ENCODE measurements at places on chromosomes 2 and 18.

GRCh38 chr18:48817021-48817461, 133.7 kb downstream of the SMAD7 start:
- DNase-seq = no peak

DNA sequence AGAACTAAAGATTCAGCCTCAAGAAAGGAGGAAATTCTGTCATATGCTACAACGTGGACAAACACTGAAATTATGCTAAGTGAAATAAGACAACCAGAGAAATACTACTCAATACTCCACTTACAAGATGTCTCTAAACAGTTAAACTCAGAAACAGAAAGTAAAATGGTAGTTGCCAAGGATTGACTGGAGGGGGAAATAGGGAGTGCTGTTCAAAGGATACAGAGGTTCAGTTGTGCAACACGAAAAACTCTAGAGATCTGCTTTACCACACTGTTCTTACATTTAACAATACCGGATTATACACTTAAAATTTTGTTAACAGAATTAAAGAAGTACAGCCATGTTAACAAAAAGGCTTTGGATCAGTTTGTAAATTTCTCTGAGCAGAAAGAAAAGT, 39.8 kb upstream of the C2orf15 start:
- DNase-seq = peak; percentile 43

DNA sequence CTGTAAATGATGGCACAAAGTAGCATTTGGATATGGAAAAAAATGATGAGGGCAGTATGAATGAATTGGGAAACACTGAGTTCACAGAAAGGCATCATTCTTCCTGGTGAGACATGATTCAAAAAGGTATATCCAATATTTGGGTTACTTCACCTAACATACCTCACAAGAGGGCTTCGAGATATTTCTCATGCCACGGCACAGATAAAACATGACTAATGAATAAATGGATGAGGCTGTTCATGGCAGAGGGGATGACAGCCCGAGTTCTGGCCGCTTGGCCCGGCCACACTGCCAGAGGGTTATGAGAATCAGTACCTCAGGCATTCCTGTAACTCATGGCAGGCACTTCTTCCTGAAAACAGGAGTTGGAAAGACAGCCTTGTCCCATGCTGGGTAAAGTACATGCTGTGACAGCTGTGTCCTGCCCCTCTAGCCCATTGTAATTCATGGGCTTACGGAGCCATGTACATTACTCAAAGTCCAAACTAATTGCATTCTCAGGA, 116.0 kb upstream of the ACVR1C start:
- no peak for DNase-seq

GRCh38 chr2:174824068-174824467, 59.8 kb upstream of the CHRNA1 start:
- no peak for DNase-seq

GRCh38 chr2:182372661-182373060, 54.2 kb downstream of the PDE1A start:
- no peak for DNase-seq

DNA sequence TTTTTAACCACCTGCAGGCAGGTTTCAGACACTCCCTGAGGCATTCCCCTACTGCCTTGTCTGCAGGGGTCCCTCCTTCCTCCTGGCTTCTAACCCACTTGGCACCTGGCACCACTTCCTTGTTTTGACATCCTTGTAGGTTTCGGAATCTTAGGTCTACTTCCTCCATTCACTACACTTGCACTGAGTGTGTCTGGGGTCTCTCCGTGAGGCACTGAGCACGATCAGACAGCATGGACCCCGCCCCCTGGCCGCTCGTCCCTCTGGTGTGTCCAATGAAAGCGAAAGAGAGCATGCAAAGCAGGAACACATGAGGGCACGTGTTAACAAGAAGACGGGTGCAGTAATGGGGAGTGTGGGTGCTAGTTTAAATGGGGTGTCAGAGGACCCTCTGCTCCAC, 63.8 kb downstream of the HAUS1 start:
- peak; percentile 33 for DNase-seq

- DNase-seq = peak; percentile 32
Measured at GRCh38 chr2:174633623-174633930, 36.0 kb upstream of the WIPF1 start.

DNA sequence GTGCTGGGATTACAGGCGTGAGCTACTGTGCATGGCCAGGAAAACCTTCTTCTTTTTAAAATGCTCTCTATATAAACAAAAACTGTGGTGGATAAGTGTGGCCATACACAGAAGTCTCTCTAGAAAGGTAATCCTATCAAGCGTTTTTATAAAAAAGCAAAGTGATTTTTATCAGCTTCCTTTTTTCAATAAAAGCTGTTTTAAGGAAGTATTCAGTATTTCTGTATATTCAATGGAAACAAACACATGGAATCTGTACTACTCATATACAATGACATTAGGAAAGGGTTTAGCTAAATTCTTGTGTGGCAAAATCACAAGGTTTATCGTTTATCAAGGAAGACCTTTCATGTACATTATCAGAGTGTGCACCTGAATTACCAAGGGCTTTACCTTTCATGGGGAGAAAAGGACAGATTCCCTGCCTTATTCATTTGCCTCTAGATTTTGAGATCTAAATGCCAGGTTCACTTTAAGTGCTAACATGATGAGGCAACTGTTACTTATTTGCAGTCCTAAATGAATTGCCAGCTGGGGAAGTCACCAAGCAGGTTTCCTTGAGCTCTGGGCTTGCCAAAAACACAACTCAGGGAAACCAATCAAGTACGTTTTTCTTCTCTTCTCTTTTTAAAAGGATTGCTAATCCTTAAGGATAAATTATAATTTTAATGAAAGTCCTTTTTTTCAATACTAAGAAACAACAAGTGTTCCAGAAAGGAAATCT, 70.8 kb downstream of the RTN4 start:
- DNase-seq = peak; percentile 39

GRCh38 chr18:2197946-2198345, 373.4 kb downstream of the METTL4 start:
- DNase-seq = no peak

GRCh38 chr18:48893608-48894600, 56.9 kb downstream of the SMAD7 start:
- no peak for DNase-seq

DNA sequence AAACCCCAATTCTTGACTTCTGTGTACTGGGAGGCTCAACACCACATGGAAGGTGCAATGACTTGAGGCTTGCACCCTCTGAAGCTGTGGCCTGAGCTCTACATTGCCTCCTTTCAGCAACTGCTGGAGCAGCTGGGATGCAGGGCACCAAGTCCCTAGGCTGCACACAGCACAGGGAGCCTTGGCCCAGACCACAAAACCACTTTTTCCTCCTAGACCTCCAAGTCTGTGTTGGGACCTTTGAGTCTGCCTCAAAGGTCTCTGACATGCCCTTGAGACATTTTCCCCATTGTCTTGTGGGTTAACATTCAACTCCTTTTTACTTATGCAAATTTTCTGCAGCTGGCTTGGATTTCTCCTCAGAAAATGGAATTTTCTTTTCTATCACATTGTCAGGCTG, 62.6 kb upstream of the KCNE4 start:
- no peak for DNase-seq

DNA sequence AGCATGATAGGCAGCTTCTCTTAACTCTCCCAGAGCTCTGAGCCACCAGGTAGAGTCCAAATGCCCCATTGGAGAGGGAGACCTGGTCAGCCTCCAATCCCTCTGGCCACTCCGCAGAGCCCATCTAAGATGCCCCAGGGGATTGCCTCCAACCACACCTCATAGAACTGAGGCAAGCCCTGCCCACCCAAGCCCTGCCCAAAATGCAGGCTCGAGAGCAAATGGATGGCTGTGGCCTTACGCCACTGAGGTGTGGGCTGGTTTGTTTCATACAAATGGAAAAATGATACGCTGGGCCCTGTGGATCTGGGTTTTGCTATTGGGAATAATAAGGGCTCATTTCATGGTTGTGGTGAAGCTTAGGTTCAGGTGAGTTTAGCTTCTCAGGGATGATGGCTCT, 3.0 kb upstream of the TFCP2L1 start:
- no peak for DNase-seq

DNA sequence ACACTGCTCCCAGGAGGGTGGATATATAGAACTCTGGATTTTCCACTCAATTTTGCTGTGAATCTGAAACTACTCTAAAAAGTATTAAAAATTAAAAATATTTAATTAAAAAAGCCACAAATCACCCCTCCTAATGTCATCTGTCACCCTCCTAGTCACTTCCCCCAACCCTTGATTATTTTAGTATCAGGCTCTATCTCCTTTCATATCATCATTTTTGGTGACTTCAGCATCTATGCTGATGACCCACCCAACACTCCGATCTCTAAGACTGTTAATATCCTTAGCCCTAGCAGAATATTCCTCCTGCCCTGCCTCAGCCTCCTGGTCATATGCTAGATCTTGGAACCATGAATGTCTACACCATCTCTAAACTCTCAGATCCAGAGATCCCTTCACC, 128.3 kb upstream of the SLC1A4 start:
- DNase-seq = no peak

DNA sequence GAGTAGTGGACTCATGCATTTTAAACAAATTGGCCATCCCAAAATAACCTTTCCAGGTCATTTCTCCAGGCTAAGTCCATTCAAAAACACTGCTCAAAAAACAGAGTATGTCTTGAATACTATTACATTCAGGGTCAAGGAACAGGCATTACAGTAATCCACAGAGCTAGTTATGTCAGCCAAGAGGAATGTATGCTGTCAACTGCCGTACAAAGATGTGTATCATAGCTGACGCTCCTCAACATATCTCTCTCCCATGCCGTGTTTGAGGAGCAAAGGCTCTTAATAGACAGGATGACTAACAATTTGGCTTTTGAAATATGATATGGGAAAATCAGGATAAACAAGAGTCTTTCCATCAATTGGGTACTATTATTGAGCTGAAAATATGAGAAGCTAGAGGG, 68.8 kb upstream of the KCTD1 start:
- no peak for DNase-seq

GRCh38 chr2:20110876-20111275, 59.4 kb upstream of the LAPTM4A start:
- DNase-seq = no peak

DNA sequence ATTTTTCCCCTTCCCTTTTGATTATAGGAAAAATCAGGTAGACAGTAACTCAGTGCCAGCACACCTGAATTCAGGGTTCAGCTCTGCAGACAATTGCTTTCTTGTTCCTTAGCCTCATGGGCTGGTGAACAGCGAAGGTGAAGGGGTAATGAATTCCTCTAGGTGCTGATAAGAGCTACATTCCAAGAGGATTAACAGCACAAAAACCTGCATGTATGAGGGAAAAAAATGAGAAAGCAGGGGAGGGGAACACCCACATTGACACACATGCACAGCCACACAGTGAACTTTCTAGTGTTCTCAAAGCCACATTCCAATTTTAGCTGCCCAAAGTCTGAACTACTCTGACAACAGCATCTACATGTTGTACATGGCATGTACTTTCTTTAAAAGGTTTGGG, 46.1 kb downstream of the SPATS2L start:
- no peak for DNase-seq

- DNase-seq = no peak
Measured at GRCh38 chr2:146295080-146295670, 1549.7 kb upstream of the ACVR2A start.

- DNase-seq = no peak
Measured at GRCh38 chr18:21571772-21572171, 28.7 kb downstream of the ESCO1 start.

- no peak for DNase-seq
Measured at GRCh38 chr2:241868661-241869081, 858 bp upstream of the RTP5 start.

DNA sequence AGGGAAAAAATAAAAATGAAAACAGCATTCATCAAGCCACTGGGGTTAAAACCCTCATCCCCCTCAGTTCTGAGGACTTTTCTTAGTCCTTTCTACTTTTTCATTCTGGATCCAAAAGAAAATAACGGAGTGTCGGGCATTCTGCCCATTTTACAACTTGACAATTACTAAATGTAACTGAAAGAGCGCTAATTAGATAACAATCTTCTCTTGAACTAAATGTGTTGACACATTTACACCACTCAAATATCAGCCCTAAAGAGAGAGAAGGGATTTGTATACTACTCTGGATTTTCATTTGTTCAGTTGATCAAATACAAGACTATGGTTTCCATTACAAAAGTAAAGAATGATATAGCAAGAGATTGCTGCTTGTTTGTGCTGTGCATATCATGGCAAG, 27.5 kb downstream of the ABCA12 start:
- no peak for DNase-seq

DNA sequence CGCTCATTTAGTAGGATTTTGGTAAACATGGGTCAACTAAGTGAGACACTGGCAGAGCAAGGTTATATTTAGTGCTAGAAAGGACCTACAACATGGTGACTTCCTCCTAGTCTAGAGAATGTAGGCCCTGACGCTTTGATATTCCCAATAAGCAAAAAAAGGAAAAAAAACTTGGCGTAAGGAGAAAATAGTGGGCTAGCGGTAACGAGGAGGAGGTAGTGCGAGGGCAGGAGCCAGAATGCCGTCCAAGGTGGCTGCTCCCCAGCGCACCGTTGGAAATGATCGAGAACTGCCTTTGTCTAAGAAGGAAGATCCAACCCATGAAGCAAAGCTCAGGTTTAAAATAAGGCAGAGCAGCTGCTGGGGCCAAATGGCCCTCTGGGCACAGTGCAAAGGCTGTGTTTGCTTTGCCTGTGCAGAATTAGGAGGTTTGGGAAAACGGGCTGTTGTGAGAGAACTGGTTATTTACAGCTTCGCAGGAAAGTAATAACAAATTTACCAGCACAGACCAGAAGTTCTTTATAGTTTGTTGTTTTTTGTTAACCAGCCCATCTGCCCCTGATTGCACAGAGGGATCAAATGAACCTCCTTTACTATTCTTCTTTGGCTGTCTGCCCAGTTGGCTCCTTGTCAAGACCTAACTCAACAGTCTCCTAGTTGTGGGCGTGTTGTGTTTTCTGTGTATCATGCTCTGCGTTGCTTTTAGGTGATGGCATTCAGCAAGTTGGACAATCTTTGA, 86.6 kb downstream of the ITGB1BP1 start:
- DNase-seq = no peak

DNA sequence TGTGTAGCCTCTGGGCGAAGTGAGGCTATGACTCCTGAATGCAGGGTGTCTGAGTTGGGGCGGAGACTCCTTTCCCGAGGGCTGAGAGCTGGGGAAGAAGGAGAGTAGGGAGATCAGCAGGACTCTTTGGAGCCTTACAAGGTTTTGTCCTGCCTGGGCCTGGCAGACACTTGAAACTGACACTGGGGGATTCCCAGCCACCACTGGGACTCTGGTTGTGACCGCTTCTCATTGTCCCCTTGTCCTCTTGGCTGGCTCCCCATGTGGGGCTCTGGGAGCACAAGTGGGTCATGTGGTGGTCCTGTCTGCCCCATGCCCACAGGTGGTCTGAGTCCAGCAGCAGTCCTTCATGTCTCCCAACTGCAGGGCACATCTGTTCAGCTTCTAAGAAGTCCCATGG, 78.2 kb upstream of the MGAT4A start:
- no peak for DNase-seq

DNA sequence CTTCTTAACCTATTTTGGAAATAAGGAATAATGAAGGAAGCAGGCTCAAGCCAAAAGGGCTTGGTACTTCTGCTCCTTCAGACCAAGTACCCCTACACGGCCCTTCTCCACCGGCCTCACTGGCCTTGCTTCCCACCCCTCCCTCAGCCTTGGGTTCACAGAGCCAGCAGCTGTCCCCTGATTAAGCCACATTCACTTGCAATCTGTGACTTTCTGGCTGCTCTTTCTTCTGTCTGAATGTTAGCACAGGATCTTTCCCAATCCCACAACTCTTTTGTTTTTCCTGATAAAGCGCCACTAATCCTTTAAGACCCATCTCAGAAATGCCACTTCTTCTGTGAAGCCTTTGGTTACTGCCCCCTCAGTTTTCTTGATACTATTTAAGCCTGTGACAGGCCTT, 52.4 kb downstream of the REEP1 start:
- no peak for DNase-seq

Data from inflammatory macrophage (primary cell).